ENCODE measurements at places on chromosomes 2 and 18.
A peak's percentile ranks its signal among the peaks of the same experiment; 100 is the strongest.

GRCh38 chr2:109533823-109534222 is 79.9 kb downstream of the SEPTIN10 start:
- DNase-seq = no peak

GRCh38 chr2:170142502-170142901 is 35.4 kb upstream of the MYO3B start:
- DNase-seq = no peak

- DNase-seq = peak; percentile 75
Observed at GRCh38 chr2:18387441-18388206, 172.8 kb downstream of the RDH14 start.

- DNase-seq = no peak
Observed at GRCh38 chr2:229591611-229592010, 122.7 kb downstream of the DNER start.

GRCh38 chr2:158890296-158890905 is 78.0 kb upstream of the TANC1 start:
- peak; percentile 28 for DNase-seq

- no peak for DNase-seq
Observed at GRCh38 chr18:11886577-11887110, 21.5 kb downstream of the MPPE1 start.

DNA sequence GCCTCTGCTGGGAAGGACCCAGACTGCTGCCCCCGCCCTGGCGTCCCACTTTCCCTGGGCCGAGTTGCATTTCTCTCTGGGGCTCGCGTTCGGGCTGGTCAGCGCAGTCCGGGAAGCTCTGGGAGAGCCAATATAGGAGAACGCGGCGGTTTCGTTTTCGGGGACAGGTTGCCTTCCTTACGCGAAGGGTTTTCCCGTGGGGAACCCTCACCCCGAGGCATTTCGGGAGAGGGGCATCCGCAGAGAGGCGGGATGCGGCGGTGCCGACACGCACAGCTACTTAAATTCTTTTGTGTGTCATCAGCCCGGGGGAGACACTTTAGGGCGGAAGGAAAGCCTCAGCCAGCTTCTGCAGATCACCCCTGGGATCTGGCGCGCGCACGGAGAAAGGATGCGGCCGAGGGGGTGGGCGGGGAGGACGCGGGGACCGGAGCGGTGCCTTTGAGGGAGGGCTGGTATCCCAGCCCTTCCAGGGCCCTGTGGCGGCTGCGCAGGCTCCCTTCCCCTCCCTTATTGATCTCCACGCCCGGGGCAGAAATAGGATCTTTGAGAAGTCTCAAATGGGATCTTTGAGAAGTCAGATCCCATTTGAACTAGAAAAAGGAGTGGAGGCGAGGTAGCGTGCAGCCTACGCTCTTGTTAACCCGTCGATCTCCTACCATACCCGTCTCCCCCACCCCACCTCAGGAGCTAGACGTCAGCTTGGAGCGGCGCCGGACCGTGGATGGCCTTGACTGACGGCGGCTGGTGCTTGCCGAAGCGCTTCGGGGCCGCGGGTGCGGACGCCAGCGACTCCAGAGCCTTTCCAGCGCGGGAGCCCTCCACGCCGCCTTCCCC is 1.2 kb downstream of the GATA6 start:
- no peak for DNase-seq

- no peak for DNase-seq
Observed at GRCh38 chr2:113799375-113799774, 42.9 kb upstream of the SLC35F5 start.

Data from urothelium cell line (cell line).